ENCODE measurements at places on chromosomes 1 and 21. TPM values are rescaled to one million over a fixed set of nuclear protein-coding genes. Genes with fewer than 3 reads are reported as not detected.

GRCh38 chr1:206087091-206087490, 30.1 kb downstream of the AVPR1B start:
- DNase-seq, result no peak
- H3K36me3 ChIP-seq, result no peaks in the 10 kb centered on the region
- H3K27ac ChIP-seq, result no peak overlapping the region
- no peaks in the 10 kb centered on the region for H3K27me3 ChIP-seq
- no peak overlapping the region for H3K4me3 ChIP-seq

The GOLPH3L gene
- 24.2 TPM for total RNA-seq

DNA sequence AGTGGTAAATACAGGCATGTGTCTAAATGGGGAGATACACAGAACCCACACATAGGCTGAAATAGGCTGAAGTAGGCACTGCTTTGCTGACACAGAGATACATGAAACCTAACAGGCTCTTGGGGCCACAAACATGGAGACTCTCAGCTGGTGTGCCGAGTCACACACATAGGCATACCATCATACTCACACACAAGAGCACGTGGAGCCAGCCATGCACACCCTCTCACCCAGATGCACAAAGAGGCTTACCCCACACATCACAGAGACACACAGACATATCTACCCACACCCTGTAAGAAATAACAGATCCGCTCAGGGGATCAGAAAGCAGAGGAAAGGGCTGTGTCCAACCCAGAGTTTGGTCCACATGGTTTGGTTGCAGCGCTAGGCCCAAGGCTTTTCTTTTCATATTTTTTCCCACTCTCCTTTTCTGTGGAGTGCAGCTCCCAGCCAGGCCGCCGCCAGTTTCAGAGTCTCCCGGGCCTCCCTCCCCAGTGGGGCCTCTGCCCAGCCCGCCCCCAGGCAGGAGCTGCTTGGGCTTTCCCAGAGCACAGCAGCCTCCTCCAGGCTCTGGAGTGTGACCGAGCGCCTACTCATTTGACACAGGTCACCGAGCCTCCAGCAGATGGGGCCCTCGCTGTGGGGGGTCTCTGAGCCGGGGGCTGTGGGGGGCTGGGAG, 3.9 kb upstream of the POU3F1 start:
- peaks cover 10% of the 10 kb centered on the region for H3K4me1 ChIP-seq
- H3K36me3 ChIP-seq, result no peaks in the 10 kb centered on the region
- H3K27ac ChIP-seq, result no peak overlapping the region
- peaks cover 28% of the 10 kb centered on the region for H3K27me3 ChIP-seq

DNA sequence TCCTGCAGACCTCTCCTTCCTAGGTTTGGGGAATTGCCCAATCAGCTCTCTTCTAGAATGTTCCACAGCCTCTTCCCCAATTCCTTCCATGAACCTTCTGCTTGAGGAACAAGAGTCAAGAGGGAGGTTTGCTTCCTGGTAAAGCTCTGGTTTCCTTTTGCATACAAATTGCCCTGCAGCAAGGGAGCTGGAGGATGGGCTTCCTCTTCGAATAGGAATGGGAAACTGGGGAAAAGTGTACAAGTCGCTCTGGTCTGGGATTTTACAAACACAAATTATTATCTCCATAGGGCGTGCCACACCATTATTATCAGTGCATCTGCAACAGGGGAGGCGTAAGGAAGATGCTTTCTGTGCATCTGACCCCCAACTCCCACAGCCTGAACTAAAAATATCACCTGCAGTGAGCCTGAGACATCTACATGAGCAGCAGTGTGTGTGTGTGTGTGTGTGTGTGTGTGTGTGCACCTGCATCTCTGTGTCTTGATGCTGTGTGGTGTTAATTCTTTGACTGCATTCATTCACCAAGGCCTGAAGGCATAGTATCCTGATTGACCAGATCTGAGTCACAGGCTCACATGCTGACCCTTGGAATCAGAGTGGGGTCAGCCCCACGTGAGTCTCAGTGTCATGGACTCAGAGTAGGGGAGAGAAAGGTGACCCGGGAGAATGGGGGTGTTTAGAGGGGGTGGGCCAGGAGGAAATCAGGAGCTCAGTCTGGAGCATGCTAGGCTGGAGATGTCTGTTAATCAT, 272.9 kb downstream of the KAZN start:
- no peaks in the 10 kb centered on the region for H3K36me3 ChIP-seq
- peaks cover 3% of the 10 kb centered on the region for H3K27me3 ChIP-seq
- H3K4me3 ChIP-seq, result no peak overlapping the region
- no peaks in the 10 kb centered on the region for H3K4me1 ChIP-seq
- DNase-seq, result no peak

- H3K4me3 ChIP-seq, result no peak overlapping the region
- no peaks in the 10 kb centered on the region for H3K36me3 ChIP-seq
- no peaks in the 10 kb centered on the region for H3K4me1 ChIP-seq
- no peak overlapping the region for H3K27ac ChIP-seq
- DNase-seq, result no peak
Observed at GRCh38 chr1:165162671-165163241, 193.8 kb downstream of the LMX1A start.

- H3K27me3 ChIP-seq, result peaks cover 75% of the 10 kb centered on the region
- H3K4me1 ChIP-seq, result peaks cover 21% of the 10 kb centered on the region
- DNase-seq, result no peak
- no peak overlapping the region for H3K27ac ChIP-seq
- H3K4me3 ChIP-seq, result no peak overlapping the region
Observed at GRCh38 chr1:213980906-213981305, 6.9 kb upstream of the PROX1 start.

DNA sequence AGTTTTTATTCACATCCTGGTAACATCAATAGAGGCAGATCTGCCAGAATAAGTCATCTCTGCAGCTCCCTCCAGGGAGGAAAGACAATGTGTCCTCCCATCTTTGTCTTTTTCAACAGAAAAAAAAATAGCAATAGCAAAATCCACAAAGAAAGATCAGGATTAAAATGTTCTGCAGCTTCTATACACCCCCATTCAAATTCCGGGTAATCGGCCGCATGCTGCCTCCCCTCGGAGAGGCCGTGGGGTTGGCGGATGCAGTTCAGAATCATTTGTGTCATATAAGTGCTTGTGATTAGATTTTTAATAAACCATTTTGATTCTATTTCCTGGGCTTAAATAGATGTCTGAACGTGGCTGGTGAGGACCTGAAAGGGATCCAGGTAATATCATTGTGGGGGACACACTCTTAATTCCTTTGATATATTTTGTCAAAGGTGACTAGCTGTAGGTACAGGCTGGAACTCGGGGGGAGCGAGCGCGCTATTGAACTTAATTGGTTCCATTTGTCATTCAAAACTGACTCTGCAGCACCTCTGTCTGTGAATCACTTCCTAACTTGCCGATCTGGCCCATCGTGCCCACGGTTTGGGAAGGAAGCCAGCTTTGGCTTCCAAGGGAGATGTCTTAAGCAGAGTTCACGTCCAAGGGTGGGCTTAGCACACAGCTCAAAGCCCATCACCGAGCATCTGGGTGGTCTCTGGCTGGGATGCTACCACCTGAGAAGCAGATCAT, 85.6 kb upstream of the ARHGEF16 start:
- H3K27ac ChIP-seq, result no peak overlapping the region
- H3K36me3 ChIP-seq, result no peaks in the 10 kb centered on the region
- DNase-seq, result no peak
- H3K27me3 ChIP-seq, result peaks cover 5% of the 10 kb centered on the region
- H3K4me1 ChIP-seq, result peaks cover 13% of the 10 kb centered on the region

All from activated CD4-positive, alpha-beta T cell treated with anti-CD3 and anti-CD28 coated beads for 36 hours (primary cell).